ENCODE measurements at places on chromosomes 16 and 17.

GRCh38 chr17:27532269-27533263 lies 76.3 kb downstream of the KSR1 start:
- no peak overlapping the region for H3K27ac ChIP-seq
- no peaks in the 10 kb centered on the region for H3K27me3 ChIP-seq
- peaks cover 12% of the 10 kb centered on the region for H3K4me1 ChIP-seq
- no peaks in the 10 kb centered on the region for H3K36me3 ChIP-seq
- H3K4me3 ChIP-seq = no peak overlapping the region

- H3K4me1 ChIP-seq = peaks cover 2% of the 10 kb centered on the region
- no peak overlapping the region for H3K4me3 ChIP-seq
- H3K27me3 ChIP-seq = no peaks in the 10 kb centered on the region
- H3K36me3 ChIP-seq = no peaks in the 10 kb centered on the region
- no peak overlapping the region for H3K27ac ChIP-seq
Measured at GRCh38 chr16:66964049-66964448, 3.0 kb downstream of the CES3 start.

DNA sequence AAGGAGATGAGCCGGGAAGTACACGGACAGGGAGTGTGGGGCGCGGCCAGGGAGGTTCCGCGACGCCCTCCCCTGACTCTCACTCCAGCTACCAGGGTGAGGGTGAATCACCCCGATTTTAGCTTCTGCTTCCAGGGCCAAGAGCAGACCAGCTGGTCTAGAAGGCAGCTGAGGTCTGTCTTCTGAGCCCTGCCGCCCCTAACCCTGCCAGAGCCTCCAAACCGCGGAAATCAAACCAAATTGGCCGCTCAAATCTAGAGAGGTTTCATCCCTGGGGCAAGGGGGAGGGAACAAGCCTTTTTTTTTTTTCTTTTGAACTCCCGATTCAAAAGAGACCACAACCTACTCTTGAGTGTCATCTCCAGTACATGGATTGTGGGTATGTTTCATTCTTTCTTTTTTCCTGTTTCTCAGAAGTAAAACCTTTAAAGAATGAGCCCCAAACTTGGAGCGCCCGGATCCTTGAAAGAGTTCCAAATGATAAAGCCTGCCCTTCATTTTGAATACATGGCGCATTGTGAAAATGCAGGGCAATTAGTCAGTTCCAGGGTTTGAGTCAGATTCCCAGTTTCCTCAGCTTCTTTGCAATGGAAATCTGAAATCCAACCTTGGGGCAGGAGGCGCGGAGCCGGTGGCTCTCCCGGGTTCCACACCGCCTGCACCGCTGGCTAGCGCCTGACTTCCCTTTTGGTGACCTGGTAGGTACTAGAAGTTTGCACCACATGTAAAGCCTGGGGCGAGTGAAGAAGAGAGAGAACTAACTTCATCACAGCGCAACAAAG lies 16.5 kb upstream of the ZFHX3 start:
- H3K36me3 ChIP-seq = no peaks in the 10 kb centered on the region
- DNase-seq = no peak
- peaks cover 77% of the 10 kb centered on the region for H3K27me3 ChIP-seq
- peaks cover 8% of the 10 kb centered on the region for H3K4me1 ChIP-seq
- H3K4me3 ChIP-seq = no peak overlapping the region
- no peak overlapping the region for H3K27ac ChIP-seq

- no peak overlapping the region for H3K4me3 ChIP-seq
- no peaks in the 10 kb centered on the region for H3K36me3 ChIP-seq
- 0 out of 2 replicates have a peak, but pooled peaks cover 2% of the 10 kb centered on the region for H3K4me1 ChIP-seq
- H3K27ac ChIP-seq = no peak overlapping the region
- no peak for DNase-seq
Measured at GRCh38 chr16:70472786-70473433, 18.5 kb downstream of the FCSK start.

- H3K36me3 ChIP-seq = no peaks in the 10 kb centered on the region
- H3K27ac ChIP-seq = no peak overlapping the region
- no peak overlapping the region for H3K4me3 ChIP-seq
- H3K27me3 ChIP-seq = no peaks in the 10 kb centered on the region
Measured at GRCh38 chr16:88922114-88922825, 54.7 kb downstream of the CBFA2T3 start.

- no peaks in the 10 kb centered on the region for H3K4me1 ChIP-seq
- H3K4me3 ChIP-seq = no peak overlapping the region
- H3K27me3 ChIP-seq = no peaks in the 10 kb centered on the region
- DNase-seq = no peak
- H3K27ac ChIP-seq = no peak overlapping the region
- no peaks in the 10 kb centered on the region for H3K36me3 ChIP-seq
Measured at GRCh38 chr16:66689282-66689681, 7.3 kb downstream of the CMTM4 start.

GRCh38 chr16:53053967-53054669 lies 673 bp upstream of the CHD9 start:
- DNase-seq = no peak
- no peak overlapping the region for H3K4me3 ChIP-seq
- no peaks in the 10 kb centered on the region for H3K27me3 ChIP-seq

DNA sequence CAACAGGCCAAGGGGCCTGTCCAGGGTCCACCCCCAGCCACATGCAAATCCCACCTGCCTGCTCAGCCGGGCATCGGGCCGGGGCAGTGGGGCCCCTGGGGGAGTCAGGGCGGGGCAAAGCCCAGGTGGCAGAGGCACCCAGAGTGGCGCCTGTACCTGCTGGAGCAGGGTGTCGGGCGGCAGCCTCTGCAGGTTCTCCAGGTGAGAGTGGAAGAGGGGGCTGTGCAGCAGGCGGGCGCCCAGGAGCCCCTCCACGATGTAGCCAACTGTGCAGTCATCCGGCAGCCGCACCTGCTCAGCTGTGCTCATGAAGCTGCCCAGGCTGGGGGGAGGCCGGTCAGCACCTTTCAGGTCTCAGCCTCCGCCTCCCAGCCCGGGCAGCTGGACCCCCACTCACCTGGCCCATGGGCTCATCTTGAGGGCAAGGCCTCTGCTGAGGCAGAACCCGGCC lies 2.1 kb downstream of the RFNG start:
- no peak for DNase-seq
- H3K4me3 ChIP-seq = no peak overlapping the region
- H3K27me3 ChIP-seq = no peaks in the 10 kb centered on the region
- peaks cover 5% of the 10 kb centered on the region for H3K4me1 ChIP-seq
- H3K27ac ChIP-seq = no peak overlapping the region
- peaks cover 23% of the 10 kb centered on the region for H3K36me3 ChIP-seq

- no peak overlapping the region for H3K27ac ChIP-seq
- no peak for DNase-seq
- H3K4me1 ChIP-seq = peaks cover 6% of the 10 kb centered on the region
- H3K4me3 ChIP-seq = no peak overlapping the region
- no peaks in the 10 kb centered on the region for H3K27me3 ChIP-seq
- no peaks in the 10 kb centered on the region for H3K36me3 ChIP-seq
Measured at GRCh38 chr16:85474621-85475217, 138.4 kb upstream of the GSE1 start.

DNA sequence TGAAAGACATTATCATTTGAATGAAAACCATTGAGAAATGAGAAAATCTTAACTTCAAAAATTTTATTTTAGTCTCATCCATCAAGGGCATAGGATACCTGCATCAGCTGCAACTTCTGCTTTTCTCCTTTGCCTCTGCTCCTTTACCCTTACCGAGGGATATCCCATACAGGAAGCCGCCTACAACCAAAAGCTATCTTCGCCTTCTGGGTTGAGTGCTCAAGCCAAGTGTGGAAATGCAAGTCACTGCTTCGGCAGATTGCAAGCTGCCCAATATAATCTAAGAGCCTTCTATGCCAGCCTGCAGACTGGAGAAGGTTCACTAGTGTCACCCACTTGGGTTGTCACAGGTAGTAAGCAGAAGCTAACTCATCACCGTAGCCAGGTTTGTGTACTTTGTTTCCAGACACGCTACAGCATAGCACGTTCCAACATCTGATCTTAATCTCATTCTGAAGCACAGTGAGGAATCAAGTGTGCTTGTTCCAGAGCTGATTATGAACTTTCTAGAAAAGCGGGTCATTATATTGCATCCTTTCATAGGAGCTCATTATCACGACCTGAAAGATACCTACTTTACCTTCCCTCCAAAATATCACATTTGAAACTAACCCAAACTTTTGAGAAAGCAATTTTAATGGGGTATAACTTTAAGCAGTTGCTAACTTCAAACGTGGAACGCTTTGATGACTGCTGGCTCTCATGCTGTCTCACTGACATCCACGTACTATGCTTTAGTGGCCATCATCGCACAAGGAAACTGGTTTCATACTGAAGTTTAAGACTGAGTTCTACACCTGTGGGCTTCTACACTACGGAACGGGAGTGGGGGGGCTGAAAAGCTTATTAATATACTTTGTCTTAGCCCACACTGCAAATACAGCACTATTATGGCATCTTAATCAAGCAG lies 8.0 kb upstream of the UNK start:
- H3K27ac ChIP-seq = no peak overlapping the region
- H3K4me3 ChIP-seq = no peak overlapping the region
- H3K4me1 ChIP-seq = no peaks in the 10 kb centered on the region
- no peak for DNase-seq
- H3K27me3 ChIP-seq = no peaks in the 10 kb centered on the region
- peaks cover 15% of the 10 kb centered on the region for H3K36me3 ChIP-seq

GRCh38 chr17:4901648-4902344 lies 1.1 kb downstream of the CHRNE start:
- DNase-seq = no peak
- H3K27me3 ChIP-seq = no peaks in the 10 kb centered on the region
- no peak overlapping the region for H3K27ac ChIP-seq
- no peaks in the 10 kb centered on the region for H3K36me3 ChIP-seq

DNA sequence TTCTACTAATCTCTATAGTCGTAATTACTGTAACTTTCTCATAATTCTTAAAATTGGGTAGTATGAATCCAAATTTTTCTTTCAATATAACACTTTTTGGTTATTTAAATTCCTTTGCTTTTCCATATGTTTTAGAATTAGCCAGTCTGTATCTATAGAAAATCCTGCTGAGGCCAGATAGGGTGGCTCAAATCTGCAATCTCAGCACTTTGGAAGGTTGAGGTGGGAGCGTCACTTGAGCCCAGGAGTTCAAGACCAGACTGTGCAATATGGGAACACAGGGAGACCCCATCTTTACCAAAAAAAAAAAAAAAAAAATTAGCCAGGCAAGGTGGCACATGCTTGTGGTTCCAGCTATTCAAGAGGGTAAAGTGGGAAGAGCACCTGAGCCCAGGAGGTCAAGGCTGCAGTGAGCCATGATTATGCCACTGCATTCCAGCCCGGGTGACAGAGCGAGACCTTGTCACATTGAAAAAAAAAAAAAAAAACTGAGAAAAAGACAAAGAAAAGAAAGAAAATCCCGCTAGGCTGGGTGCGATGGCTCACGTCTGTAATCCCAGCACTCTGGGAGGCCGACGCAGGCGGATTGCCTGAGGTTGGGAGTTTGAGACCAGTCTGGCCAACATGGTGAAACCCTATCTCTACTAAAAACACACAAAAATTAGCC lies 9.3 kb downstream of the TERF2 start:
- H3K4me3 ChIP-seq = no peak overlapping the region
- no peaks in the 10 kb centered on the region for H3K36me3 ChIP-seq
- DNase-seq = no peak
- H3K27me3 ChIP-seq = no peaks in the 10 kb centered on the region
- no peak overlapping the region for H3K27ac ChIP-seq

All from iPS DF 6.9 (cell line).